Renal cortical epithelial cell (primary cell): ENCODE measurements at places on chromosomes 6 and 20. TPM values are rescaled to one million over a fixed set of nuclear protein-coding genes. Genes with fewer than 3 reads are reported as not detected.

SAMD10 gene
- total RNA-seq, result 1.4 and 5.4 TPM in 2 replicates

VWA7 gene
- total RNA-seq, result 2.6 and 8.5 TPM in 2 replicates

FAM209B gene
- total RNA-seq, result not detected in 2 replicates

DSP gene
- total RNA-seq, result 104 and 173 TPM in 2 replicates

TFAP2C gene
- 0.35 TPM in 1 of 2 replicates, not detected in the other for total RNA-seq

RFX6 gene
- total RNA-seq, result not detected in 2 replicates

DCDC2 gene
- 286 and 494 TPM in 2 replicates for total RNA-seq

LGSN gene
- total RNA-seq, result 0.10 TPM in 1 of 2 replicates, not detected in the other

GPX6 gene
- total RNA-seq, result not detected in 2 replicates

CLPSL2 gene
- not detected in 2 replicates for total RNA-seq

SLC22A16 gene
- not detected in 2 replicates for total RNA-seq

RIN2 gene
- total RNA-seq, result 56.1 and 80.6 TPM in 2 replicates

KCNS1 gene
- 12.3 and 22.6 TPM in 2 replicates for total RNA-seq

TP53TG5 gene
- not detected in 2 replicates for total RNA-seq

TTK gene
- 1.4 and 14.6 TPM in 2 replicates for total RNA-seq

MUC22 gene
- total RNA-seq, result 0.15 TPM in 1 of 2 replicates, not detected in the other

SLC12A5 gene
- 0.17 and 0.55 TPM in 2 replicates for total RNA-seq

SIRPB2 gene
- total RNA-seq, result not detected in 2 replicates

CST7 gene
- total RNA-seq, result not detected in 2 replicates

IL17F gene
- total RNA-seq, result not detected in 2 replicates

ARID1B gene
- 16.7 and 75.8 TPM in 2 replicates for total RNA-seq

UBD gene
- 3.8 and 39.4 TPM in 2 replicates for total RNA-seq

TSPYL4 gene
- total RNA-seq, result 3.3 and 11.8 TPM in 2 replicates

BNIP5 gene
- 0.35 TPM in 1 of 2 replicates, not detected in the other for total RNA-seq

VEGFA gene
- 121 and 249 TPM in 2 replicates for total RNA-seq

SLC35B3 gene
- total RNA-seq, result 23.4 and 54.2 TPM in 2 replicates

SLC17A9 gene
- total RNA-seq, result 0.65 and 3.3 TPM in 2 replicates

BCAS1 gene
- total RNA-seq, result 0.10 and 0.17 TPM in 2 replicates

ADGB gene
- total RNA-seq, result not detected in 2 replicates

EMILIN3 gene
- total RNA-seq, result not detected in 2 replicates

CRISP3 gene
- total RNA-seq, result not detected in 2 replicates

GUCA1A gene
- total RNA-seq, result 0.05 TPM in 1 of 2 replicates, not detected in the other

RBPJL gene
- not detected in 2 replicates for total RNA-seq

GDAP1L1 gene
- total RNA-seq, result not detected in 2 replicates

CGA gene
- not detected in 2 replicates for total RNA-seq

REM1 gene
- not detected in 2 replicates for total RNA-seq

VGLL2 gene
- total RNA-seq, result 0.17 TPM in 1 of 2 replicates, not detected in the other

TP53RK gene
- total RNA-seq, result 16.0 and 22.4 TPM in 2 replicates

ABHD16B gene
- total RNA-seq, result not detected in 2 replicates
